ENCODE measurements at places on chromosomes 11 and 22.

DNA sequence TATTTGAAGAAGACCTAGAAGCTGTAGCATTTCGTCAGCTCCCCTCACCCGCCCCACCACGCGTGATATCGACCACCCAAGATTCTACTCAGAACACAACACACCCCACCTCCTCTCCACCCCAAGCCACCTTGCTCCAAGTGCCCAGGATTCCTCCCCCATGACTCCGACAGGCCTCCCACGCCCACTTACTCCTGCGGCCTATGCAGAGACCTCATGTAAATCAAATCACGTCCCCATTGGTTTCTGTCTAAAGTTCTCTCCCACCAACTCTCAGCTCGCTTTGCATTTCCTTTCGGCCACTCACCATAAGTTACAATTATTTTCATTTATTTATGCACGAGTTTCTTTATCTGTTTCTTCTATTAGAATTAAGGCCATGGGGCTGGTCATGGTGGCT lies 11.0 kb downstream of the TMEM151A start:
- no peak for DNase-seq

GRCh38 chr22:47417699-47418098 lies 655.2 kb downstream of the TBC1D22A start:
- DNase-seq = no peak

GRCh38 chr11:42025121-42025803 lies 565.8 kb upstream of the LRRC4C start:
- no peak for DNase-seq

GRCh38 chr11:111018566-111018965 lies 227.0 kb upstream of the POU2AF2 start:
- no peak for DNase-seq

DNA sequence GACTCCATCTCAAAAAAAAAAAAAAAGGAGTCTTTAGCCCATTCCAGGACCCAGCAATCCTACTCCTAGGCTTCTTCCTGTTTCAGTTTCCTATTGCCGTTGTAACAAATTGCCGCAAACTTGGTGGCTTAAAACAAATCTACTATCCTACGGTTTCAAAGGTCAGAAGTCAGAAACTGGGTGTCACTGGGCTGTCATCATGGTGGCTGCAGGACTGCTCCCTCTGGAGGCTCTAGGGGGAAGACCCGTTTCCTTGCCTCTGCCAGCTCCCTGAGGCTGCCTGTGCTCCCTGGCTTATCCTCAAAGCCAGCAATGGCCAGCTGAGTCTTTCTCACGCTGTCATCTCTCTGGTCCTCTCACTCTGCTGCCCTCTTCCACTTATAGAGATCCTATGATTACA lies 8.7 kb upstream of the DAGLA start:
- DNase-seq = no peak

- no peak for DNase-seq
These were observed 4.0 kb downstream of the SLCO2B1 start for GRCh38 chr11:75154646-75155569.

- DNase-seq = no peak
These were observed 91.5 kb upstream of the TBCEL start for GRCh38 chr11:120932305-120932915.

DNA sequence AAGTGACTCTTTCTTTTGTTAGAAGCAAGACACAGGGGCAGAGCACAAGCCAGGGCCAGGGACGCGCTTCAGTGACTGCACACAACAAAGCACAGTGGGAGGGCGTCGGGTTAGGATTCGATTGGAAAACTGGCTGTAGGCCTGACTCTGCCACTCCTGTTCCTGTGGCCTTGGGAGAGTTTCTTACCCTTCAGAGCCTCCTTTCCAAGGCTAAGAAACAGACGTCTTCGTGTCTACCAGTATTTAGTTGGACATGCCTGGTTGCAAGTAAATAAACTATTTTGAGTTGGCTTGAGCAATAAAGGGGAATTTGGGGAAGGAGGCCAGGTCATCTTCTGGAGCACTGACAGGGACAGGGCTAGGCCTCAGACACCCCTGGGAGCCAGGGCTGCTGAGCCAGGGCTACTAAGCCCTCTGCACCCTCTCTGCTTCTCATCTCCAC lies 549.1 kb downstream of the INSC start:
- DNase-seq = no peak

GRCh38 chr11:112172362-112172994 lies 2.8 kb upstream of the BCO2 start:
- DNase-seq = no peak

- DNase-seq = no peak
These were observed 90.6 kb downstream of the TMEM135 start for GRCh38 chr11:87128372-87128771.

DNA sequence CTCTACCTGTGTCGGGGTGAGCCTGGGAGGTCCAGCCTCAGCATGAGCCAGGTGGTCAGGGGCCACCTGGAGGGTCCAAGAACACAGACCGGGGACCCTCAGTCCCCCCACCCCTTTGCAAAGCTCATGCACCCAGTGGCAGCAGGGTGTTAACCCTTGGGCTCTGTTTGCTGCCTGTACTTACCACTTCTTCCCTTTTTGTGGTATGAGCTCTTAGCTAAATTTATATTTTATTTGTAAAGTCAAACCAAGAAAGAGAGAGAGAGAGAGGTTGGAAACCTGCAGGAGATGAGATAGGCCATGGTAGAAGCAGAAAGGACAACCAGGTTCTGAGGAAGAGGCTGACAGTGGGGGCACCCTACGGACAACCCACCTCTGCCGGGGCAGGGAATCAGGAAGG lies 29.9 kb downstream of the IL10RA start:
- no peak for DNase-seq

- DNase-seq = no peak
These were observed 68.6 kb upstream of the ARHGAP32 start for GRCh38 chr11:129260750-129261149.

GRCh38 chr11:82004537-82005213 lies 729.0 kb downstream of the FAM181B start:
- no peak for DNase-seq

GRCh38 chr11:111413849-111414248 lies 34.8 kb upstream of the POU2AF1 start:
- DNase-seq = no peak

GRCh38 chr11:19698493-19699292 lies 13.9 kb upstream of the NAV2 start:
- DNase-seq = no peak

DNA sequence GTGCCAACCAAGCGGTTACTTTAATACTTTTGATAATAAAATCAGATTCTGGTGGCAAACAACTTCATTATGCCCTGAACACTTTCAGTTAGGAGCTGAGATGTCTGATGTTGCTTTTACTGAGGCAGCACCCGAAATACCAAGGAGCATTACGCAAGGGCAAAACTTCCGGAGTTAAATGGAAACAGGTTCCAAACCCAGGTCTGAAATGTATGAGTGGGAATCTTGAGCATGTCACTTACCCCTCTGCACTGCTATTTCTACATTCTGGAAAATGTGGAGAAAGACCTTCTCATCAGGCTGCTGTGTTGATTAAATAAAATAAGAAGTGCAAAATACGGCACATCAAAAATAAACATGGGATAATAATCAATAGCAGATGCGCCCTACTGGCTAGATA lies 315.1 kb downstream of the LARGE1 start:
- DNase-seq = no peak

DNA sequence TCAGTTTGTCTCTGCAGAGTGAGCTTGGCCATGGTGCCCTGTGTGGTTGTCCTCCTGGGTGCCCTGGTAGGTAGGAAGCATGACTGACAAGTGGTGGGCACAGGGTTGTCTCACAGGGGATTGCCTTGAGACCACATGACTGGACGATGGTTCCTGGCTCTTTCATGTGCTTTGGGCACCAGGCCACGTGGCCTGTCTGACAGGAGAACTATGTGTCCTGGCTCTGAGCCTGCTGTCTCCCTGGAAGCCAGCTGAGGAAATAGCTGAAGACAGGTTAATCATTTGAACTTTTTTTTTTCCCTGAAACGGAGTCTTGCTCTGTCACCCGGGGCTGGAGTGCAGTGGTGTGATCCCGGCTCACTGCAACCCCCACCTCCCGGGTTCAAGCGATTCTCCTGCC lies 93.2 kb downstream of the LDLRAD3 start:
- DNase-seq = no peak

DNA sequence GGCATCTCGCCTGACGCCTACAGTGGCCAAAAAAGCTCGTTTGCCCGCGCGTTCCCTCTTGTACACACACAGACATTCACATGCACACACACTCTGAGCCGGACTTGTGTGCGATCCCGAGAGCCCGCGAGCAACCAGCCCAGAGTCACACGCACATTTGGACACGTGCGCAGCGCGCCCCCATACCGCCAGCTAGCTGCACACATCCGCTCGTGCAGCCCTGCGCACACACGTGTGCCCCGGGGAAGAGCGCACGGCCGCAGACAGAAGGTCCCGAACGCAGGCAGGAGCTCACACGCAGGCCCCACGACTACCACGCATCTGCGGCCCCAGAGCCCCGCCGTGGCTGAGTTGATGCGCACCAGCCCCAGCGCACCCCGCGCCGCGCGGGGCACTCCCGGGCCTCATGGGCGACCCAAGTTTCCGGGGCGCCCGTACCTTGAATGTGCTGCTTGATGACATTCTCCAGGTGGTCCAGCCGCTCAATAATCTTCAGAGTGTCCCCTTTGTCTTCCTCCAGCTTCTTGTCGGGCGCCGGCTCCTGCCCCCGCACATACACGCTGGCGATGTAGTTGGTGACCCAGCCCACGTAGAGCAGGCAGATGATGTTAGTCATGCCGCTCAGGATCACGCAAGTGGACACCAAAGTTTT lies 758 bp downstream of the GALNT18 start:
- DNase-seq = peak; percentile 13

- no peak for DNase-seq
These were observed 26.1 kb upstream of the SMIM35 start for GRCh38 chr11:118112711-118113430.

GRCh38 chr11:28400331-28401100 lies 292.3 kb downstream of the METTL15 start:
- DNase-seq = no peak

DNA sequence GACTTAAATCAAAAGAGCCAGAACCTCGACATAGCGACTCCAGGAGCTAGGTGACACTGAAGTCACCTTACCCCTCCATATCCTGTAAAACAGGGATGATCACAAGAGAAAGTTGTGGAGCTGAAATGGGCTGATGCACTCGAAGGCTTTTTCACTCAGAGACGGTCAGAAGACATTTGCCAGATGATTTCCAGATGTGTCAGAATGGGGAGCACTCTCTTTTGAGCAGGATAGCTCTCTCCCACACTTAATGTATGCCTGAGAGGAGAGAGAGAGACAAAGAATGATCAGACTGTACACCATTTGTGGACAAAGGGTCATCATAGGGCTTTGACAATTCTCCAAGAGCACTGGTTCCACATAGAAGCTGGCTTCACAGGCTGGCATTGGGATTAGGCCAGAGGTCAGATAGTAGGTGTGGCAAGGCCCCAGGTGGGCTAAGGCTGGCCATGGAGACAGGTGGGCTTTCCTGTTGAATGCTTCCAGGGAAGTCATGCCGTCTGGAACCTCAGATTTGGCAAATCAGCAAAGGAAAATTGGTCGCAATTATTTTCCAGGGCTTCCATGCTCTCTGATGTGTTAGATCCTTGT lies 42.3 kb upstream of the ETS1 start:
- no peak for DNase-seq

DNA sequence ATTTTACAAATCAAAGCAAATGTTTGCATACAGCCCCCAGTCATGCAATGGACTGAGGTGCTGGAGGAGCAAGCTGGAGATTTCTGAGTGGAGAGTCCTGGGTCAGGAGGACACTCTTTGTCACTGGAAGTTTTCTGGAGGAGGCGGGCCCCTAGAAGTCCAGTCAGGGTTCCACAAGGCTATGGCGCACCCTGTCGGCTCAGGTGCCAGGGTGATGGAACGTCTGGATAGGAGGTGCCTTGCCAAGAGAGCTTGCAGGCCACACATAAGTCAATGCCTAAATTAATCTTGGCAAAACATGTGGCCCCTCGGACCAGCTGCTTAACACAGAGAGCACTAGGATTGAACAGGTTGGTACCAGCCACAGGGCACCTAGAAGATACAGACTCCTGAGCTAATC lies 174.7 kb upstream of the CADM1 start:
- no peak for DNase-seq

DNA sequence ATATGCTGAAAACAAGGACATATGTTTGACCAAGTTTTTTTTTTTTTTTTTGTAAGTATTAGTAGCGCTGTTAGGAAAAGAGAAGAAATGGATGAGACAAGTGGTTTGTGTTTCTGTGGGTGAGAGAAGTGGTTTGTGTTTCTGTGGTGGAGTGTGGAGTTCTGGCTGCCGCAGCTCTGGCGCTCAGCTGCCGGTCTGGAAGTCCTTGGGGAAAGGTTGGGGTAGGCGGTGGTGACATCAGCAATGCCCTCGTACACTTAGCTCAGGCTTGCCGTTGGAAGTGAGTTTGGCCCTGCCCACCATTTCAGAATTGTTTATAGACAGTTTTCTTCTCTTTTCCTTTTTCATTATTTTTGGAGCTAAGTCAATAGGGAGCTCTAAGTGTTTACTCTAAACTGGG lies 116.6 kb downstream of the TBC1D22A start:
- no peak for DNase-seq

DNA sequence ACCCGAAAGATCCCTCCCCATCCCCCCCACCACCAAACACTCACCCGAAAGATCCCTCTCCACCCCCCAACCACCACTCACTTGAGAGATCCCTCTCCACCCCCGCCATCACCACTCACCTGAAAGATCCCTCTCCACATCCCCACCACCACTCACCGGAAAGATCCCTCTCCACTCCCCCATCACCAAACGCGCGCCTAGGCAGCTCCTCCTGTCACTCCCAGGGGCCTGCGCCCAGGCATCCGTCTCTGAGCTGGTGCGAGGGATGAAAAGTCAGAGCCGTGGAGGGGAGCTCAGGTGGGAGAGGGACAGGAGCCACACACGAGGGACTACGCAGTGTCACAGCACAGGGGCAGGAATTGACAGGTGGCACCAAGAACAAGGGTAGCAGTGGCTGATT lies 11.5 kb downstream of the KIAA0930 start:
- no peak for DNase-seq
